Activated naive CD8-positive, alpha-beta T cell treated with anti-CD3 and anti-CD28 coated beads, Interleukin-2, amount 10 ng/mL, durations not matched to agents 7 days and 5 days (primary cell): ENCODE measurements at places on chromosomes 12 and 14. TPM values are rescaled to one million over a fixed set of nuclear protein-coding genes. Genes with fewer than 3 reads are reported as not detected.
A peak's percentile ranks its signal among the peaks of the same experiment; 100 is the strongest.

GRCh38 chr14:48890333-48890732 lies 695.8 kb downstream of the RPS29 start:
- no peaks in the 10 kb centered on the region for H3K36me3 ChIP-seq
- no peak overlapping the region for H3K4me3 ChIP-seq
- H3K27ac ChIP-seq: no peak overlapping the region
- no peaks in the 10 kb centered on the region for H3K4me1 ChIP-seq
- DNase-seq: no peak
- H3K27me3 ChIP-seq: no peaks in the 10 kb centered on the region

GRCh38 chr14:76376878-76377734 lies 1.2 kb downstream of the ESRRB start:
- no peak overlapping the region for H3K27ac ChIP-seq
- peaks cover 2% of the 10 kb centered on the region for H3K4me1 ChIP-seq
- peaks cover 73% of the 10 kb centered on the region for H3K27me3 ChIP-seq
- no peak overlapping the region for H3K4me3 ChIP-seq
- no peak for DNase-seq

DNA sequence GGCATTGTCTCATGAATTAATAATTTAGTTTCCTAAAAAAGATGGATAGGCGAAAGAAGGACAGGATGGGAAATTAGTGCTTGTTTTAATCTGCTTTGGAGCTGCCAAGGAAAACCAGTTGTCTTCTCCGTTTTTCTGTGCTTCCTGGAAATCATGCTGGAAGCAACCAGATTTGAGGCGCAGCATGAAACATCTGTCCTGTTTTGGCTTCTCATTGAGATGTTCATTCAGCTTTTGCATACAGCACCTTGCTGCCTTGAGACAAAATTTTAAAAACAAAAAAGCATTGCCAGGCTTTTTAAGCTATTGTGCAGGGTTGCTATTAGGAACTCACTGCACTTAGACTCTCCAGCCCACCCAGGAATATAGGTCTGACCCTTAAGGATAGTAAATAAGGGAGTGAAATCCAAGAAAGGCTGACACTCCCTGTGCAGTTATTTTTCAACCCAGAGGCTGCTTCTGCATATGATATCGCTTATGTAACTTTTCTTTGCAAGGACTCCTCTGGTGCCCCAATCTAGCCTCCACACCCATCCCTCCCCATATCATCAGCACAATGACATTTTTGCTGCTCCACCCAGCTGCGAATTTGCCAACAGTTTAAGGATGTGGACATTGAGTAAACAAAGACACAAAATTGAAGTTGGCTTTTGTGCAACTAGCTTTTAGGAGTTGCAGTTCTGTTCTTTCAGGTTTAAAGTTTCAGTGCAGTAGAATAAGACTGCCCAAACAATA lies 46.9 kb upstream of the MDM1 start:
- H3K4me3 ChIP-seq: no peak overlapping the region
- DNase-seq: no peak
- no peak overlapping the region for H3K27ac ChIP-seq
- H3K4me1 ChIP-seq: peaks cover 20% of the 10 kb centered on the region
- peaks cover 13% of the 10 kb centered on the region for H3K36me3 ChIP-seq
- no peaks in the 10 kb centered on the region for H3K27me3 ChIP-seq

- no peak within 1 kb of the TSS for H3K27ac ChIP-seq
- peaks cover 14% of the 10 kb centered on the region for H3K4me1 ChIP-seq
- peak within 1 kb of the TSS; percentile 83 for H3K4me3 ChIP-seq
- peak; percentile 74 for DNase-seq
Observed at GRCh38 chr12:55707841-55708694, at the start of gene ITGA7. ITGA7 (minus strand) TSS chr12:55707904; CDS start chr12:55707682, 222 bp downstream.

The VDR gene
- 14.3 TPM for total RNA-seq

The ANO4 gene
- not detected for total RNA-seq
